ENCODE measurements at places on chromosomes 12 and 14. TPM values are rescaled to one million over a fixed set of nuclear protein-coding genes. Genes with fewer than 3 reads are reported as not detected.

GRCh38 chr14:72516936-72517700, 376.8 kb downstream of the DPF3 start:
- DNase-seq, result peak; percentile 89

- DNase-seq, result no peak
These were observed 176.5 kb downstream of the CPNE8 start for GRCh38 chr12:38728894-38729293.

DNA sequence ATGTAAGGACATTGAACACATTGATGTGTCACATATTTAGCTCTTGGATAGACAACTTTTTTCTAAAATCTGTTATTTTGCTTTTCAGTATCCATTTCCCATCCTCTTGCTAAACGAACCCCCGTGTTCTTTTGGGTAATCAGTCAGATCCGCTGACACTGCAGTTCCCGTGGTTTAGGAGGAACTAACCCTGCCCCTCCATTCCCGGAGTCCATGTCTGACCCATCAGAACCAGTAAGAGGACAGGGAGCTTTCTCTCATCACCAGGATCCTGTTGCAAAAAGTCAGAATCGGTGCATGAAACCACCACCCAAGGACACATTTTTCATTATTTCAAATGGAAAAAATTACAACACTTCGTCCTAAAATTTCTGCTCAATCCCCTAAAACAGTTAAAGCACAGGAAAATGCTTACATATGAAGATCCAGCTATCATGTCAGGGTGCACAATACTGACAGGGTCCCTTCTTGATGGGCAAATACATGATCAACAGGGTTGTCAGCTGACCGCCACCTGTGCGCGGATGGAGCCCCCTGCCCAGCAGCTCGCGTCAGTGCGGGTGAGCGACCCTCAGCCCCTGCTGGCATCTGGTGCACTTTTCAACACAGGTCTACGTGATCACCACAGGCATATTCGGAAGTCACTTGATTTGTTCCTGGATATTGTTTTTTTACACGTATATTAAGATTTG, 276.8 kb downstream of the ADGRD1 start:
- no peak for DNase-seq

Gene CBLN3
- total RNA-seq, result 5.9 TPM

Gene ART4
- 0.36 TPM for total RNA-seq

- no peak for DNase-seq
These were observed 25.8 kb upstream of the CNOT2 start for GRCh38 chr12:70217416-70217815.

- DNase-seq, result peak; percentile 81
These were observed 126.7 kb upstream of the CCDC196 start for GRCh38 chr14:66359500-66359899.

GRCh38 chr14:95045106-95045701, 112.1 kb downstream of the DICER1 start:
- DNase-seq, result no peak

DNA sequence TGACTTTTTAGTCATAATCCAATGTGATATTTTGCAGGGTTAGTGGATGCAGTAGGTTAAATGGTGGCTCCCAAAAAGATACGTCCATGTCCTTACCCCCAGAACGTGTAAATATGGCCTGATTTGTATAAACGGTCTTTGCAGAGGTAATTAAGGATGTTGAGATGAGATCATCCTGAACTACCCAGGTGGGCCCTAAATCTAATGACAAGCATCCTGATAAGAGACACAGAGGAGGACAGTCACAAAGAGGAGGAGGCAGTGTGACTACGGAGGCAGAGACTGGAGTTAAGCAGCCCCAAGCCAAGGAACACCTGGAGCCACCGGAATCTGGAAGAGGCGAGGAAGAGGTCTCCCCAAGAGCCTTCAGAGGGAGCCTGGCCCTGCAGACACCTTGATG, 293.4 kb downstream of the ZFP36L1 start:
- DNase-seq, result no peak

DNA sequence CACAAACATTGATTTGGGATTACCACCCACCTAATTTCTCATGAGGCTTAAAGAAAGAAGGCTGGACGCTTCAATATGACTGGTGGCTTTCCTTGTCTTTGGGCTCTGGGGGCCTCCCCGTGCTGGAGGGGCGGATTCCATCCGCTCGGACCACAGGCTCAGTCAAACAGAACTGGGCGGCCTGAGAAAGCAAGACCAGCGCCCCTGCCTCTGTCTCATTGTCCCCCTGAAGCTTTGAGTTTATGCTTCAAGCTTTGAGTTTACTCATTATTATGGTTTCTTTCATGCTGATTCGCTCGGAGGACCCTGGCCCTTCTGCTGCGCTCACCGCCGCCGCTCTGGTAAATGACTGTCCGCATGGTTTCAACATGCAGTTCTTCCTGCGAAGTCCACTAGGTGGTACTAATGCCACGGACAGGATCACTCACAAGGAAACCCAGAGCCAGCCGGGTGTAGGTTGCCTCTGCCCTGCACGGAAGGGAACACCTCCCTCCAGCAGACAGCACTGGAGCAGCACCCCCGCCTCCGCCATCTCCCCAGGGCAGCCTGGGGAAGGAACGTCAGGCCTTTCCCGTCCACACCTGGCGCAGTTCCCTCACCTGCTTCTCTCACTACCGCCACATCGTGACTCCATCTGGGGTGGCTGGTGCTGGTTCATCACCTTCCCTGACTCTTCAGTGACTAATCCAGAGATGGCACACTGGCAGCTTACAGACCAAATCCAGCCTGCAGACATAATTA, 13.2 kb upstream of the TIGAR start:
- DNase-seq, result peak; percentile 66

GRCh38 chr14:102272392-102272791, 32.6 kb downstream of the MOK start:
- peak; percentile 57 for DNase-seq

Gene A2ML1
- total RNA-seq, result not detected
